ENCODE measurements at places on chromosomes 4 and X. TPM values are rescaled to one million over a fixed set of nuclear protein-coding genes. Genes with fewer than 3 reads are reported as not detected.

Gene LRIT3
- total RNA-seq, result 0.47 TPM

Gene ZC4H2
- total RNA-seq, result 6.8 TPM

Gene FATE1
- total RNA-seq, result 0.29 TPM

Gene CLGN
- total RNA-seq, result 0.47 TPM

Gene MYOZ2
- total RNA-seq, result 10.6 TPM
